ENCODE measurements at places on chromosomes 5 and 9.

DNA sequence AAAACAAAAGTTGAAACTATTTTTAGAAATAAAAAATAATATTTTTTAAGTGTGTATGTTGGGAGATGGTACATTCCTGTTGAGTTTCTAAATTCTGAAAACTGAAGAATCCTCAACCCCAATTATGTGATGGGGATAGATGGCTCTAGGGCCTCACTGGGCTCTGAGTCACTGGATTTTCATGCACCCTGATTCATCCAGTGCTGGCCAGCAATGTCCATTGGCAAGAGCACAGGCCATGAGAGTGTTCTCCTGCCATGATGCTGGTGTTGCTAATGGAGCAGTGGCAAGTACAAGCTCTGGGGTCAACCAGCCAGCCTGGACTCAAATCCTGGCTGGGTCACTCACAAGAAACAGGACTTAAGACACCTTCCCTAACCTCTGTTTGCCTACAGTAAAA lies 23.3 kb downstream of the SMIM23 start:
- DNase-seq = peak; percentile 79

DNA sequence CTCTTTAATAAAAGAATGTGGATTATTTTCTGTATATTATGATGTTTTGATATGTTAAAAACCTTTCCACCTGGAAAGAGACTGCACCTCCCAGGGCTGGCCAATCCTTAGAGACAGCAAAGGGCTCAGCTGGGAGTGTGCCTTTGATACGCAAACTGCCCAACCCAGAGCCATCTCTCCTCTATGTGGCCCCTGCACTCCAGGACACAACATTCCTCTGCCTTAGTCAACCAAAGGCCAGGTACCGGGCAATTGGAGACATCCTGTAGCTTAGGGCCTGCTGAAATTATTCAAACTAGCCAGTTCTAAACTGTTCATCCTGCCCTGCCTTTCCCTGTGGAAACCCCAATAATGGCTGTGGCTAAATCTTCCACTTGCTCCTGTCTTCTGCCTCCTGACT lies 5.0 kb upstream of the HSPB3 start:
- no peak for DNase-seq

DNA sequence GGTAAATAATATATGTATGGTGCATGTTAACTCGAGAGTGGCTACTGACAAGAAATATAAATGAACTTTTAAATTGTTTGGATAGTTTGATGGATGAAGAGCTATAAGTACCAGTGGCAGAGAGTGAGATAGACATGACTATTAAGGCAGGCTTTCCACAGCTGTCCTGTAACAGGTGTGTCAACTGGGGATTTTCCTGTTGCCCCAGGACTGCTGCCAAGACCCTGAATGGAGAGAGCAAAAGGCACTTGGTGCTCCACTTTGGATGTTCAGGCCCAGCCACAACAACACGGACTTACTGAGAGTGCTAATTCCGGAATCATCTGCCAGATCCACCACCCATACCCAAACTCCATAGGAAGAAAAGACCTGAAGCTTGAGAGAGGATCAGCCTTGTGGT lies 215.1 kb downstream of the SEC61B start:
- DNase-seq = no peak

DNA sequence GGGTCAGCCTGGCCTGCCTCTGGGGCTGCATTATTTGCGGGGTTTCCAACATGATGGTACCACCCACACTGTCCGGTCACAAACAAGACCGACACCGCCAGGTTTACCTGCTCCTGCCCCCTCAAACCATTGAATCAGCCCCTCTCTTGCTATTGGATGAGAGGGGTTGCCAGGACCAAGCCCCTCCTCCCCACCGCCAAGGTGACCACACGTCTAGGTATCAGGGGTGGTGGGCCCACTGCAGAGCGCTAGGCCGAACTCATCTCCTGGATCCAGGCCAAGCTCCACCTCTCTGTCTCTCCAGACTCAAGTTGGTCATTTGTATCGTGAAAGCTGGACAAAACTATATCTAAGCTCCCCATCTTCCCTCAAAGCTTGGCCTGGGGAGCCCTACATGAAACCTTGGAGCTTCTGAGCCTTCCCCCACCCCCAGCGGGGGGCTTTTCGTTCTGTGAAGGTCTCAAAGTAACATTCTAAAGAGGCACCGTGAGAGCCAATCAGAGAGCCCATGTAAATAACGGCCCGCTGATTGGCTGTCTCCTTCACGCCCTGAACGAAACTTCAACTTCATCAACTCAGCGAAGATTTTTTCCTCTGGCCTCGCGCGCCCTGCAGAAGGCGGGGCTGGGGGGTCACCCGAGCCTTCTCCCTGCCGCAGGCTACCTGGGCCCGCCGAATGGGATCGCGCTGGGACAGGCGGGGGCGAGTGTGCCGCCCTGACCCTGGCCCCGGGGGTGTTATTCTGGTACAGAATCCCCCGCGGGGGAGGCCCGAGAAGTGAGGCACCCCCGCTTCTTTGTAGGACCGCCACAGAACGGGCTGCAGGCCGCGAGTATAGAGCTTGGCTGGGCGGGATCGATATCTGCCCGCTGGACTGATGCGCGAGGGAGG lies 49.6 kb upstream of the PSD2 start:
- peak; percentile 82 for DNase-seq

DNA sequence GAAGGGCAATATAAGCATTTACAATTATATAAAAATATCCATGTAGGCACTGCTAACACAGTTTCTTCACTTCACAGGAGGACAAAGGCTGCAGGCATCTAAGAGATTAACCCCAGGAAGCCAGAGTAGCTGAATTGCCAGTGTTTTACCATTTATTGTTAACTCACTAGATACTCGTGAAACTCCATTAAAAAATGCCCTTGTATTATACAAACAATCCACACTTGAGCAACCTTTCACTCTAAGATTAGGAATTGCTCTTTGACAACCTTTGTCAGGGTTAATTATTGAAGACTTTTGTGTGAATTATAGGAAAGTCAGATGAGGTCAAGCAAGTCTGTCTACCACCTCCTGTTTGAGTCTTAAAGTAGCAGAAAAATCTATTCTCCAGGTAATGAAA lies 317.8 kb downstream of the ADGRV1 start:
- no peak for DNase-seq

DNA sequence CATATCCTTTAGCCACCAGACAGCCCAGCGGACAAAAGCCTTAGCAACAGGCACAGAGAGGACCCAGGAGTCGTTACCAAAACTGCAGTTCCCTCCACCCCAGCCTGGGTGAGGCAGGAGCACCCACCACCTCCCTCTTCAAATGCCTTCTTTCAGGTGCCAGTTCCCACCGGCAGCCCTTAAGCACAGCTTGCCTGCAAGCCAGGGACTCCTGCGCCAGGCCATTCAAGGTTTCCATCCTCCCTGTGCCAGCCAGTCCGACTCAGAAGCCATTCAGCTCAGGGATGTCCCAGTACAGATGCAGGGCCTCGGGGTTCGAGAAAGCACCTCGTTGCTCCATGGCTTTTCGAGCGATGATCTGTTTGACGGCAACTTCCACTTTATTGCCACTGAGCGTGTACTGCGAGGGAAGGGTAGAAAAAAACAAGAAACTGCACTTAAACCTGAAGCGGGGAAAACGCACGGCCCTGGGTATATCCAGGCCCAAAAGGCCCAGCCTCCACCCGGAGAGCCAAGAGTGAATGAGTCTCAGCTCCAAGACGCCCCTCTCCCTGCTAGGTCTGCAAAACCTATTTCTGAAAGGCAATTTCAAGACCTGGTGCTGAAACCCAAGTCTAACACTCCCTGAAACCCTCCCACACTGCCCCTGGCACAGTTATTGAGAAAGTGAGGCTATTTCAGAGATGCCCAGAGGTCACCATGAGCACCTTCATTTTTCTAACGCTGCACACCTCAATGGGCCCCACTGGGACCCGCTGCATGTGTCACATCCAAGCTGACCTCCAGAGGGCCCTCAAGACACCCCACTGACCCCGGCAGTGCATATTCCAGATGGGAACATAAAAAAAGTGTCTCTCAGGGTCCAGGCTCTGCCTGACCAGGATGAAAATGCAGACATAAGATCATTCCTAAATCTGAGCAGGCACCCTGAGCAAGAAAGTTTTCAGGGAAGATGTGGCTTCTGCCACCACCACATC lies 36.8 kb upstream of the ZNF354A start:
- DNase-seq = no peak

GRCh38 chr9:5529683-5530221 lies 19.4 kb downstream of the PDCD1LG2 start:
- no peak for DNase-seq

DNA sequence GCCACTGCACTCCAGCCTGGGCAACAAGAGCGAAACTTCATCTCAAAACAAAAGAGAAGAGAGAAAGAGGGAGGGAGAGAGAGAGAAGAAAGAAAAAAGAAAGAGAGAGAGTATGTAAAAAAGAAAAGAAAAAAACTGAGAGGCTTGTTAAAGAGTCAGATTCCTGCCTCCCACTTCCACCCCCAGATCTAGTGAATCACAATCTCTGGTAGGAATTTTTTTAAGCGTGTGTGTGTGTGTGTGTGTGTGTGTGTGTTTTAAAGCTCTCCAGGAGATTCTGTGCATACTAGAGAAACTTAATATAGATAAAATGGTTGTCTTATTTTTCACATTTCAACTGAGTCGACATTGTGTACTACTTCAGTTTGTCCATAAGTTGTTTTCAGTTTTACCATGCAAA lies 32.0 kb downstream of the SAR1B start:
- peak; percentile 31 for DNase-seq

GRCh38 chr5:89606939-89607534 lies 724.1 kb upstream of the MEF2C start:
- no peak for DNase-seq

GRCh38 chr9:107059220-107059619 lies 196.3 kb downstream of the ZNF462 start:
- DNase-seq = no peak

DNA sequence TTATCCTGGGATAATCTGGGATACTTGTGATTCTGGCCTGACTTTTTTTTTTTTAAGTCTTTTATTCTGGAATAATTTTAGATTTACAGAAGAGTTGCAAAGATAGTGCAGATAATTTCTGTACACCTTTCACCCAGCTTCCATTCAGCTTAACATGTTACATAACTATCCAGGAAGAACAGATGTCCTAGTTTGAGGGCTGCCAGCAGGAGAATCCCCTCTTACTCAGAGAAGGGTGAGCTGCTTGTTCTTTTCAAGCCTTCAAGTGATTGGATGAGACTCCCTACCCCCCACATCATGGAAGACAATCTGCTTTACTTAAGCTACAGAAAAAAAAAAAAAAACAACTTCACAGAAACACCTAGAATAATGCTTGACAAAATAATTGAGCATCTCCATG lies 254.2 kb downstream of the TRIM32 start:
- DNase-seq = no peak
